Activated naive CD4-positive, alpha-beta T cell treated with anti-CD3 and anti-CD28 coated beads, Interleukin-2, amount 10 ng/mL, durations not matched to agents 7 days and 5 days (primary cell): ENCODE measurements at places on chromosomes 16 and 17.

GRCh38 chr17:36867716-36868341 is 69.4 kb upstream of the LHX1 start:
- no peak for DNase-seq

DNA sequence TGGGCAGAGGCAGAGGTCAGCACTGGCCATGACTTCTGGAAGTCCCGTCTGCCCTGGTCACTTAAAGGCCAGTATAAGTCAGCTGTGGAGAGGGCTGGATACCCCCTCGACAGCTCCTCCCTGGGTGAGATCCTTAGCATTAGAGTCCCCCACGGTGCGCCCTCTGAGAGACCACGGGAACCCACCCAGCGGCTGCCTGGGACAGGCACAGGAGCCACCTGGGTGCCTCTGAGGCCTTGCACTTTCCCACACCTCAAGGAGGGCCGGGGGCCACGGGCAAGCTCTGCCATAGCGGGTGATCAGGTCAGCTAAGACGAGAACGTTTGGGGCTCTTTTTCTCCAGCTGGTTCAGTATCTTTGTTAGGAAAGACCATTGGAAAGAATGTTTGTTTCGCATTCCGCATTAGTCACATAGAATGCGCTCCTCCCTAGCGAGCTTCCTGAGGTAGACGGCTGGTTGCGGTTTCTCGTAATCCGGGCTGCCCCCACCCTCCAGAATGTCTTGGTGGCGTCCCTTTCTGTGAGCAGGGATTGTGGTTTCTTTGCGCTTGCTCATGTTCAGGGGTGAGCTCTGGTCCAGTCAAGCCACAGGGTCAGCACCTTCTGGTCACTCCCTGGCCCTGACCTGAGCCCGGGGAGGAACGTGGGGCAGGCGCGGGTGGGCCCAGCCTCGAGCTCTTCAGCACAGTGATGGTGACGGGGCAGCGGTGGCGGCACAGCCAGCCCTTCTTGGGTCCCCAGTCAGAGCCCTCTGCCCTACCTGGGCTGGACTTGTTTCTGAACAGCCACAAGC is 25.2 kb downstream of the NME3 start:
- no peak for DNase-seq

DNA sequence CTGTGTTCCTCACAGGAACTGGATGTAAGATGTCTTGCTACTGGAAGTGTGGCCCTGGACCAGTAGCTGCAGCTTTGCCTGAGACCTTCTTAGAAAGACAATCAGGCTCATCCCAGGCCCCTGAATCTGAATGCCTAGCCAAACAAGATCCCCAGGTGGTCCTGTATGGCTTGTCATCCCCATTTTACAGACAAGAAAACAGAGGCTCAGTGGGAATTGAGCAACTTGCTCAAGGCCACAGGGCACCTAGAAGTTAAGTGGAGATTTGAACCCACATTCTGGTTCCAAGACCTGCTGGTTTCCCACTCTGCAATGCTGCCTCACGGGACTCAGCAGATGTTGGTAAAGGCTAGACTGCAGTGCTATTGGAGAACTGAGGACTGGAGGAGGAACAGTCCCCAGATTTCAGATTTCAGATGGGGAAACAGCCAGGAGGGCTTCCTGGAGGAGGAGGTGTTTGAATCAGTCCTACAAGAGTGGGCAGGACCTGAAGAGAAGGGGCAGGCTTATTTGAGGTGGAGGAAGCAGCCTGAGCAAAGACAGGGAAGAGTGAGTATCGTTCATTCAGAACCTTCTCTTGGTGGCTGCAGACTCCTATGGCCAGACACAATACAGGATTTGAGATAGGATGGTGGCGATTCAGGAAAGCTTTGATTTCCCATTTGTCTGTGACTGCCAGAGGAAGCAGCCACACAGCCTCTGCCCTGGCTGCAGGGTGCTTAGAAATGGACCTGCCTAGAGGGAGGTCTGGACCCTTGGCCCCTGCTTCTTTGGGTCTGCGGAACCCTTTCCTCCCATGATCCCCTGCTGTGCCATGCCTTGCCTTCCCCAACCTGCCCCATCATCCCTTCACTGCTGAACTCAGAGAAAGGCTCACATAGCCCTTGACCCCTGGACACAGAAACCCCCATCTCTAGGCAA is 233.4 kb upstream of the NLRP1 start:
- DNase-seq, result no peak

- no peak for DNase-seq
Measured at GRCh38 chr17:78392295-78392694, 13.8 kb downstream of the PGS1 start.

- no peak for DNase-seq
Measured at GRCh38 chr17:73630531-73630930, 13.7 kb downstream of the SDK2 start.
